ENCODE measurements at places on chromosomes 3 and 15.
A peak's percentile ranks its signal among the peaks of the same experiment; 100 is the strongest.

GRCh38 chr3:176794406-176794805 is 402.9 kb downstream of the TBL1XR1 start:
- DNase-seq: no peak

DNA sequence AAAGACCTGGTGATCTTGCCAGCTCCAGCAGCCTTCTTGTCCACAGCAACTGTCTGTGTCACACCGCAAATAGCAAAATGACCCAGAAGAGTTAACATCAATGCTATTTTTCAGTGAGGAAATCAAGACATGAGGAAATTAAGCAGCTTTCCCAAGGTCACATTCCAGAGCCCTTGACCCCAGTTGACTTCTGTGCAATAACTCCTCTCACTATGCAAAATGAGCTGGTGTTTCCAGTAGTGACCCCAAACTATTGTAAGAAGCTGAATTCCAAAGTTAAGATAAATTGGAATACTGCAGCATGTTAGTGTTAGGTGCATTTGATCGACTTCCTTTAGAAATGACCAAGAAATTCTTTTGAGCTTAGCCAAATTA is 172.8 kb upstream of the SNTN start:
- no peak for DNase-seq

GRCh38 chr15:48282216-48282615 is 49.0 kb upstream of the DUT start:
- DNase-seq: no peak

DNA sequence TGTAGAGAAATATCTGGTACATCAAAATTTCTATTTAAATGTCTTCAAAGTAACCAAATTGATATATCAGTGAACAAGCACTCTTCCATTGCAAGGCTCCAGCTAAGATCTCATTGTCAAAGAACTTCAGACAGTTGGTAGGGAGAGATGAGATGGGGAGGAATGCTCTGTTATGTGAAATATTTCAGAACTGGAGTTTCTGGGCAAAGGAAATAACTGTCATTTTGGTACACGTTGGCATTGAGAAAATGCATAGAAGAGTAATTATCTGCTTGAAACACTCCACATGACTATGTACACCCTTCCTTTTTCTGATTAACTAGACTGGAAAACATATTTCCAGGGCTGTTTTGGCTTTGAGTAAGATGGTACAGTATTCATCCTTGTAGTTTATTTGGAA is 297.5 kb upstream of the RASGRP1 start:
- no peak for DNase-seq

DNA sequence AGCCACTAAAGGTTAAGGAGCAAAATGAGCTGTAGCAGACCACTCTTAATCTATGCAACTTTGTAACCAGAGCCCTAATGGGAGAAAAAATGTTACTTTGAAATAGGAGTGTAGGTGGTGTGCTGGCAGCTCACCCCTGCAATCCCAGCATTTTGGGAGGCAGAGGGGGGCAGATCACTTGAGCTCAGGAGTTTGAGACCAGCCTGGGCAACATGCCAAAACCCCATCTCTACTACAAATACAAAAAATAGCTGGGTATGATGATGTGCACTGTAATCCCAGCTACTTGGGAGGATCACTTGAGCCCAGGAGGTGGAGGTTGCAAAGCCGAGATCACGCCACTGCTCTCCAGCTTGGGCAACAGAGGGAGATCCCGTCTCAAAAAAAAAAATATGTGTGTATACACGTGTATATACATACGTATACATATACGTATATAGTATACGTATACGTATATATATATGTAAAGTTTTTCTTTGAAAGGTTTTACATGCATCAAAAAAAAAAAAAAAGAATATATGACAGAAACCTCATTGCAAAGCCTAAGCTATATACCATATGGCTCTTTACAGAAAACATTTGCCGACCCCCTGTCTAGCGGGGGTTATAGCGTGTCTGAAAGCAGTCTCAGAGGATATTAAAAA is 15.7 kb downstream of the CAPN7 start:
- DNase-seq: no peak

GRCh38 chr15:60119101-60119500 is 115.0 kb downstream of the FOXB1 start:
- no peak for DNase-seq

DNA sequence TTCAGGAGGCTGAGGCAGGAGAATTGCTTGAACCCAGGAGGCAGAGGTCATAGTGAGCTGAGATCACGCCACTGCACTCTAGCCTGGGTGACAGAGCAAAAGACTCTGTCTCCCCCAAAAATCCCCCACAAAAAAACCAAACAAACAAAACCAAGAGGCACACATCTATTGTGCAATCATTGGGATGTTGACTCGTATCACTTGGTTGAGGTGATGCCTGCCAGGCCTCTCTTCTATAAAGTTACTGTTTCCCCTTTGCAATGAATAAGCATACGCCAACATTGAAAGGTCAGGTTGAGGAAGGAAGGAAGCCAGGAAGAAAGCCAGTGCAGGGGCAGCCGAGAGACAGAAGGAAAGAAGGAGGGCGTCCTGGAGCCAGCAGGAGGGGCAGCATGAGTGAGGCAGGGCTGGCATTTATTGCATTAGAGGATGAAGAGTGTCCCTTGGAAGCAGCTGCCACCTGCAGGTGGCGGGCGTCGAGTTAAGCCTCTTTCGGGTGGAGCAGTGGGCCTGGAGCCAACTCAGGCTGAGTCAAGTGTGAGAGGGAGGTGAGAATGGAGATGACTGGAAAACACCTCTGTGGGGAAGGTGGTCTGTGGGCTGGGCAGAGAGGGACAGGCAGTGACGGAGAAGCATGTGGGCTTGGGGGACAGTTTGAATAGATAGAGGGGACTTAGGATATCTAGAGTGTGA is 8.3 kb upstream of the CSPG4 start:
- DNase-seq: no peak

GRCh38 chr3:159938714-159939113 is 49.9 kb upstream of the IL12A start:
- DNase-seq: no peak

GRCh38 chr3:127634653-127635052 is 5.7 kb downstream of the PODXL2 start:
- DNase-seq: no peak

GRCh38 chr15:48358229-48359152 is 27.3 kb downstream of the DUT start:
- no peak for DNase-seq

DNA sequence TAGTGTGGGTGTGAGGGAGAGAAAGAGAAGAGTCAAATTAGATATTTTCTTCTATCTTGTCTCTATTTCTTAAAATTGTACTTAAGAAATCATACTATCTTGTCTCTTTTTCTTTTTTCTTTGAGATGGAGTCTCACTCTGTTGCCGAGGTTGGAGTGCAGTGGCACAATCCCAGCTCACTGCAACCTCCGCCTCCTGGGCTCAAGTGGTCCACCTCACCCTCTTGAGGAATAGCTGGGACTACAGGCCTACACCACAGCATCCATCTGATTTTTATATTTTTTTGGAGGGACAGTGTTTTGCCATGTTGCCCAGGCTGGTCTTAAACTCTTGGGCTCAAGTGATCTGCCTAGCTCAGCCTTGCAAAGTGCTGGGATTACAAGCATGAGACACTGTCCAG is 104.2 kb downstream of the MYO9A start:
- no peak for DNase-seq

DNA sequence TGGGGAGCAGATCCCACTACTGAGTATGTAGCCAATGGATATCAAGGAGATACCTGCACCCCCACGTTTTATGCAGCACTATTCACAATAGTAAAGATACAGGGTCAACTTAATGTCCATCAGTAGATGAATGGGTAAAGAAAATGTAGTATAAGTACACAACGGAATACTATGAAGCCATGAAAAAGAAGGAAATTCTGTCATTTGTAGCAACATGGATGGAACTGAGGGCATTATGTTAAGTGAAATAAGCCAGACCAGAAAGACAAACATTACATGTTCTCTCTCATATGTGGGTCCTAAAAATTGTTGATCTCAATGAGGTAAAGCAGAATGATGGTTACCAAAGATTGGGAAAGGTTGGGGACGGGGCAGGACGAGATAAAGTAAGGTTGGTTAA is 14.6 kb downstream of the PP2D1 start:
- DNase-seq: no peak

DNA sequence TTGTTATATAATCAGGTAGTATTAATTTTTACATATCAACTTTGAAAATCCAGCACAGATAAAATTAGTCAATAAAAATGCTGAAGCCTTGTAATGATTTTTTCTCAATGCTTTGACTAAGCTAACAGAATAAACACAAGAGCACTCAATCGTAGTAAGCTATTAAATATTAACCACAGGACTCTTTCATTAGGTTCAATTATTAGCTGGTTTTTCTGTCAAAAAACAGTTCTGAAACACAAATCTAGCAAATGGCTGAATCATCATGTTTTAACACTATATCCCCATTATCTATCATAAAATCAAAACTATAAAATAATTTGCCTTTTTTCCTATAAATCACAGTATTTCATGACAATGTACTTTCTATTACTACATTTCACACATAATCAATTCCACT is 69.6 kb downstream of the PLOD2 start:
- DNase-seq: no peak

- DNase-seq: no peak
These were observed 692.7 kb upstream of the GRM7 start for GRCh38 chr3:6168256-6168655.

- no peak for DNase-seq
These were observed 59.5 kb upstream of the TSEN2 start for GRCh38 chr3:12424635-12425319.

GRCh38 chr3:128878556-128879124 is 780 bp upstream of the ACAD9 start:
- peak; percentile 47 for DNase-seq

GRCh38 chr3:197709135-197709534 is 27.6 kb downstream of the RUBCN start:
- no peak for DNase-seq

GRCh38 chr3:171412054-171412453 is 48.2 kb downstream of the TNIK start:
- DNase-seq: no peak

DNA sequence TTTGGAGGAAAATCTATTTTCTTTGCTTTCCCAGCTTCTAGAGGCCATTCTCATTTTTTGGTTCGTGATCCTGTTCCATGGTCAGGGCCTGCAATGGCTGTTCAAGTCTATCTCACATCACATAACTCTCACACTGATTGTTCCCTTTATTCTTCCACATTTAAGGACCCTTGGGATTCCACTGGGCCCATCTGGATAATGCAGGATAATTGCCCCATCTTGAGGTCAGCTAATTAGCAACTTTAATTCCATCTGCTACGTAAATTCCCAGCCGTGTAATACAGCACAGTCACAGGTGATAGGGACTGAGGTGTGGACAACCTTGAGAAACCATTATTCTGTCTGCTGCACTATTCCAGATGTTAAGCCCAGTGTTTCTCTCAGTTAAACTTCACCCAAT is 311.6 kb upstream of the CNTN4 start:
- DNase-seq: no peak

DNA sequence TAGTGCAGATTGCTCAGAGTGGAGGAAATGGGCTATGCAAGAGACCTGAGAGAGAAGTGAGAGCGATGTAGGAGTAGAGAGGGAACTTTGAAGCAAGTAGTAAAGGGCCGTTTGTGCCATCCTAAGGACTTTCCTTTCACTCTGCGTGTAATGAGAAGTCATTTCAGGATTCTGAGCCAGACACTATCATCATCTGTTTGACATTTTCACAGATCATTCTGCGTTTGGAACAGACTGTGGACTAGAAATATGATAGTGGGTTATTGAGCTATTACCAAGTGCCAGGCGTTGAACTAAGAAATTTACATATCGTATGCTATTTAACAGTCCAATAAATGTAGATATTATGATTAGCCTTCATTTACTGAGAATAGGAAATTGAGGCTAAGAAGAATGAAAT is 150.0 kb upstream of the ROBO2 start:
- no peak for DNase-seq

DNA sequence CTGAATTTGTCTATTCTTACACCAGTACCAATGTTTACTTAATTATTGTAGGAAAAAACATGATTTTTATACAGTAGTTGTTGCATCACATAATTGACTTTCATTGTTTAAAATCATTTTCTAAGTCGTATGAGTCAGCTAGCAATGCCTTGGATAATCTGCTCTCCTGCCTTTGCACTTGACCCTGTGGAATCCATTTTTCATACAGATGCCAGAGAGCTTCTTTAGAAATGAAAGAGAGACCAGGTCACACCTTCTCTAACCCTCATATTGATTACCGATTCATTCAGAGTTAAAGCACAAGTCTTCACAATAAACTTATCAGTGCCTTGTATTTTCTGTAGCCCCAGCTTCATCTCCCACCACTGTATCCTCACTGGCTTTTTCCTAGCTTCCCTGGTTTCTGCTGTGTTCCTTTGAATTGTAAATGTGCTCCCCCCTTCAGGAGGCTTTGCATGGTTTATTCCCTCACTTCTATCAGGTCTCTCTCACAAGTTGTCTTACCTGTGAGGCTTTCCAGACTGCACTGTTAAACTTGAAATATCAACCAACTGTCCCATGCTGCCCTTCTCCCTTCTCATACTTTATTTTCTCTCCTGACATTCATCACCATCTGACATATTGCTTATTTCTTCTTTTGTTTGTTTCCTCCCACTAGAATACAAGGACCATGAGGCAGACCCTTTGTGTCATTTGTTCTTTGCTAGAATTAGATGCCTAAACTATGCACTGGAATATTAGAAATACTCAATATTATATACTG is 662.0 kb upstream of the GBE1 start:
- no peak for DNase-seq

DNA sequence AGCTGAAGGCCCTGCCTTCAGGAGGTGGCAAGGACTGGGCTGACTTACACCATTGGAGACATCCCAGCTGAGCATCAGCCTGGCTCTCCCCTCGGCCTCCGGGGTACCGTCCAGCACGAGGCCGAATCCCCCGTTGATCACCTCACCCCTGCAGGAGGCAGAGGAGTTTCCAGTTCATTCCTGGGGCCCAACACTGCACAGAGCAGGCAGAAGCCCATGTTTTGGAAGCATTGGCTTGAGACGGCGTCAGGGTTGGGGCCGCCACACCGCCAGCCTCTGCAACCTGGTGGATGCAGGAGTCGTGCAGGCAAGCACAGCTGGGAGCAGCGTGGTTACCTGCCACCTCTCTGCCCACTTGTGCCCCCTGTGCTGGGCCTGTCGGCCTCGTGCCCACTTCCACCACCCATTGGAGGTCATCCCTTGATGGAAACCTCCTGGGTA is 7.7 kb upstream of the ZXDC start:
- no peak for DNase-seq

- DNase-seq: no peak
These were observed 301.1 kb upstream of the LRRFIP2 start for GRCh38 chr3:37475435-37475834.

GRCh38 chr3:53073553-53074365 is 27.9 kb upstream of the SFMBT1 start:
- no peak for DNase-seq

GRCh38 chr15:75666823-75667501 is 19.2 kb downstream of the SNX33 start:
- no peak for DNase-seq

All from HuH-7.5 (cell line).